SJSA1 (cell line): ENCODE measurements at places on chromosomes 1 and 21.

- DNase-seq: no peak
These were observed 13.4 kb upstream of the KCNK1 start for GRCh38 chr1:233600488-233600887.

DNA sequence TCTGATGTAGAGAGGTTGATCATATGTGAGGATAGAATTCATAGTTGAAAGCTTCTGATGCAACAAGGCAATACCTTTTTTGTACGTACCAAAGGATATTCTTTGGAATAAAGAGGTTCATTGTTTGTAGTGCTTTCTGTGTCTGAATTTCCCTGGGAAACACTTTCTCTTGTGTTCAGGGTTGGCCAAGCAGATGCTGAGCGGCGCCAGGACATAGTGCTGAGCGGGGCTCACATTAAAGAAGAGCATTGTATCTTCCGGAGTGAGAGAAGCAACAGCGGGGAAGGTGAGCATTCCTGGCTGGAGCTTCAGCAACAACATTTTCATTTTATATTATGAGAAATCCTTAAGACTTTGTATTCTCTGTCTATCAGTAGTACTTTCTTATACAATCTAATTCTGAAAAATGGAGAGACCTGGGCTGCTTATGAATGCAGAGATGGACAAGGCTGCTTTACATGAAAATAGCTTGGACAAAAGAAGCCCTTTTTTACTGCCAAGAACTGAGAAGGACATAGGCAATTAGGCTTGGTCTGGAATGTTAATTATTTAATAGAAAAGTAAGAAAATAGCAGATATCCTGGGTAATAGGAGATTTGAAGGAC lies 85.2 kb downstream of the KIF1B start:
- DNase-seq: no peak

- DNase-seq: peak; percentile 93
These were observed 33.6 kb upstream of the LHX8 start for GRCh38 chr1:75100481-75101092.

- no peak for DNase-seq
These were observed 326.1 kb downstream of the ASTN1 start for GRCh38 chr1:176838276-176838995.

DNA sequence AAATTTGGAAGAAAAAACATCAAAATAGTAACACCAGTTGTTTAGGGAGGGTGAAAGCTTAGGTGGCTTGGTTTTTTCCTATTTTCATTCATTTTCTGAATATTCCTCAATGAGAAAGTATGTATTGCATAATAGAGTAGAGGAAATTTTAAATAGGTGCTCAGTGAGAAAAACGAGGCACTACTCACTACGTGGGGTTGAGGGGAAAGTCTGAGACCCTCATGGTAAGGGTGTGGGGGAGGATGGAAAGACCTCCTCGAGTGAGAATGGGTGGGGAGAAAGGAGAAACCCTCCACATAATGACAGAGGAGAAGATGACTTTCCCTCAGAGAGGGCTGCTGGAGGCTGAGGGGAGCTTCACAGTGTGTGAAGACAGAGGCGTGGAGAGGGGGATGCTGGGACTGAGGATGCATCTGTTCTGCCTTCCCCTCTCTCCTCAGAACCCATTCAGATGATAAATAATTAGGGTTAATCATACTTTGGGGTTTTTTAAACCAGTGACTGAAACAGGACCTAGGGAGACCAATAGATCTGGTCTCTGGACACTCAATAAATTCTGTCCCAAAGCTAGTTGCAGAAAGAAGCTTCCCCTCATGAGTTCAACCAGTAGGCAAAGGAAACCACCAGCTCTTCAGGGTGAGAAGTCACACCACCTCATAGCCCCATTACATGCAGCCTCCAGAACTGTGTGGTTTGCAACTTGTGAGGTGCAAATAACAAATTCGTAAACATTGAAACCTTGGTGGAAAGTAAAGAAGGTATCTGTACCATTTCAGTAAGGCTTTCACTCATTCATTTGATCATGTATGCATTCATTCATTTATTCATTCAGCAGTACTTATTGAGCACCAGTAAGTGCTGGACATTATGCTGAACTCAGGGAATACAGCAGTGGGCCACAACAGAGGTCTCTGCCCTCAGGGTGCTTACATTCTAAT lies 17.1 kb downstream of the SLAMF7 start:
- no peak for DNase-seq

GRCh38 chr21:36640174-36640720 lies 58.7 kb upstream of the SIM2 start:
- no peak for DNase-seq

DNA sequence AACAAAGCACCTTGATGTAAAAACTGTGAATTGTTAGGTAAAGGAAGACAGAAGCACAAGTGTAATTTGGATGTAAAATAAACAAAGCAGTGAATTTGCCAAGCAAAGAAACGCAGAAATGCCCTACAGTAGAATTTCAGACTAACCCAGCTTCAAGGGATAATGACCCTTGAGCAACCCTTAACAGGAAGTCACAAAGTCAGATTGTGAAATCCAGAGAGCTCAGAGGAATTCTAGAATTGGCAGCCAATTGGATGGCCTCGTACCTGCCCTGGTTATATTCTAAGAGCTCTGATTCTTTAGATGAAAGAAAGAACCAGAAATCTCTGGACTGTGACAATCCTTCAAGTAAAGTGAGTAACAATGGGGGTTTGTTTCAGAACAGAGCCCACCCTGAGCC lies 152.7 kb upstream of the CHRM3 start:
- DNase-seq: no peak

DNA sequence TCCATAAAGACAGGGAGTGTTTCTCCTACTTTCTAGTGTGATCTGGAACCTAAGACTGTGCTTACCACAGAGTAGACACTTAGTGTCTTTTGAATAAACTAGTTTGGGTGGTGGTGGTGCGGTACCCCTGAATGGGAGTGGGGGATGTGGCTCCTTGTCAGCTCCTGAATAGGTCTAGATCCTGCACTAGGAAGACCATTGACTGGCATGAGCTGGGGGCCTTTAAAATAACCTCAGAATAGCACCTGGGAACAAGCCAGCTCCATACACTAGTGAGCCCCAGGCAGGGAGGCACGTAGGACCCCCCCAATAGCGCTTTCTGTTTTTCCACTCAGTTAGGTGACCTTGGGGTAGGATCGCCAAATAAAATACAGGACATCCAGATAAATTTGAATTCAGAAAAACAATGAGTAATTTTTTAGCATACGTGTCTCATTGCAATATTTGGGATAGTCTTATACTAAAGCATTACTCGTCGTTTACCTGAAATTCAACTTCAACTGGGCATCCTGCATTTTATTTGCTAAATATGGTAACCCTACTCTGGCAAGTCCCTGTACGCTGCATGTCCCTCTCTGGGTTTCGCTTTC lies 45.6 kb downstream of the AZIN2 start:
- no peak for DNase-seq
